Mucosa of gallbladder (tissue), 1 donor: ENCODE measurements at places on chromosomes 6 and 20. TPM values are rescaled to one million over a fixed set of nuclear protein-coding genes. Genes with fewer than 3 reads are reported as not detected.

- no peak for DNase-seq
Measured at GRCh38 chr20:21244808-21245207, 58.3 kb upstream of the XRN2 start.

DNA sequence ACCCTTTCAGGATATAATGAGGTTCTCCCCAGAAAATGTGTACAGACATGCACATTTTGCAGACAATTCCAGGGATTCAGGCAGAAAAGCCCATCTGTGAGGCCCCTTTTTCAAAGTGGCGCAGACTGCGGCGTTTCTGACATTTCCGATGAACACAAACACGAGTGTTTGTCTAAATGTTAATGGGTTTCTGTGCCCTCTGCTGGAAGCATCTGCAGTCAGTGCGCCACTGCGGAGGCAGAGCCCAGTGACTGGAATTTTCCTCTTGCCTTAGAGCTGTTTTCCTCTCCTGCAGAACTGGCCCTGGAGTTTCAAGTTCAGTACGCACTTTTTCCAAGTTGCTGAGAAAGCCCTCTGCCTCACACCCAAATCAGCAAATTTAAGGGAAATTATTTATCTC, 15.3 kb downstream of the ANKRD60 start:
- DNase-seq = no peak

GRCh38 chr6:133236932-133237331, 4.2 kb upstream of the EYA4 start:
- DNase-seq = no peak

DNA sequence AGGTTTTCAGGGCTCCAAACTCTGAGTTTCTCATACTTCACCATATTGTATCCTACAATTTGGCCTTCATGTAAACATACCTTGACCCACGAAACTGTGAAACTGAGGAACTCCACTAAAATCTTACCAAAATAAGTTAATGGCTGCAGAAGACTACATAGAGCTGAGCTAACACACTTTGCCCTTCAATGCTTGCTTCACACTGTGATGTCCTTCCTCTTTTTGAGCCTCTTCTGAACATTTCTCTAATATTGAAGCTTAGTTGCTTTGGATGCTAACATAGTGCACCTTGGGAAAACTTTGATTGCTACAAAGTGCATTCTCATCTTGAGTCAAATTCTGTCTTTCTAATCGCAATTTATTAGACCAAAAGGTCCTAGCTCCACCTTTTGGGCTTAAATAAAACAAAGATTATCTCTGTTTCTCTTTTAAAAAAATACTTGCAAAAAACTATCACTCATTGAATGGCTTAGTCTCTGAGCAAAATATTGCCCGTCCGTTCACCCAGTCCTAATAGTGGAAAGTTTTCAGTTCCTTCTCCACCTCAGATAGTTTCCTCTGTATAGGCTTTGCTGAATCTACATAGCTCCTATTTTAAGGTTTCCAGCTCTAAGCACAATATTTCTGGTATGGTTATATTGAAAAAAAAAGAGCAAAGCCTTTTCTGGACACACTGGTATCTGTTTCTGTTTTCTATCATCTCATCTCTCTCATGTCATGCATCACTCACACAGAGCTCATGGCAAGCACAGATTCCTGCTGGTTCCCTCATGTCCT, 494.6 kb downstream of the RFPL4B start:
- no peak for DNase-seq

The RCAN2 gene
- total RNA-seq = 61.7 TPM

GRCh38 chr6:161630674-161631073, 356.8 kb upstream of the AGPAT4 start:
- DNase-seq = no peak

DNA sequence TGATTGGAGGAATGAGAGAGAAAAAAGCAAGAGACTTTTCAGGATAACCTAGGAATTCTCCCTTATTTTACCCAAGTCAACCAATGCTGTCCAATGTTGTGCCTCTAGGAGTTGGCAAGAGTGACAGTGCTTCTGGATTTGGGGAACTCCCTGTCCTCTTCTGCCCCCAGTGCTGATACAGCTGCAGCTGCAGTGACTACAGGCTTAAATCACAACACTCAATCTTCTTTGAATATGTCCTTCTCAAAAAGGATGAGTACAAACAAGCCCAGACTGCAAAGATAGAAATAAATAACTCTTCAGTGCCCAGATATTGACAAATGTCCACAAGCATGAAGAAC, 141.0 kb upstream of the COL21A1 start:
- DNase-seq = no peak

GRCh38 chr6:151430886-151431285, 21.0 kb downstream of the RMND1 start:
- no peak for DNase-seq

DNA sequence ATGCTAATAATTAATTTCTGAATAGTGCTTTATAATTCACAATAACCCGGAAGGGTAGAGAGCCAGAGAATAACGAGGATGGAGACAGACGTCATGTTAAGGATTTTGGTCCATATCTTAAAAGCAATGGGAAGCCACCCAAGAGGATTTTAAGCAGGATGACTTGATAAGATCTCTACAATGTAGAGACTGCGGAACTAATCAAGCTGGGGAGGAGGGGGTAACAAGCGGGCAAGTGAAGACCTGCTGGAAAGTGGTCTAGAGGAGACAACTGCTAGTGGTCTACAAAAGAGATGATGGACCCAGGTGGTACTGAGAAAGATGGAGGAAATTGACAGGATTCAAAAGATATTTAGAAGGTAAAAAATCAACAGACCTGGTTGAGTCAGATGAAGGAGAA, 7.2 kb downstream of the ZBTB2 start:
- no peak for DNase-seq
